ENCODE measurements at places on chromosomes 2 and 18.

DNA sequence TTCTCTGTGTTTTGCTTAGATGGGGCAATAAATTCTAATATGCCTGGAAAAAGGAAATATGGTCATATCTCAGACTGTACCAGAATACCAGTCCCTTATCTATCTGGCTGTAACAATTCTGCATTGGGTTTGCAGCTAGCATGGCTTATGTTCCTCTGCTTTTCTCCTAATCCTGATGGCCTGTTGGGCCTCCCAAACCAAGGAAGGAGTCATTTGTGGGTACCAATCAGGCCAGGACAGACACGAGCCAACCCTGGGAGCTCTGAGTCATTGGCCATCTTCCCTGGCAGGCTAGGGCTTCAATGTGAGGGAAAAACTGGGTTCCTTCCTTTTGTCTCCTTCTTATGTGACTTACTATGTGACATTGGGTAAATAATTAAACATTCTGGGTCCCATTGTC lies 12.0 kb downstream of the SMARCAL1 start:
- DNase-seq: no peak

- no peak for DNase-seq
These were observed 36.7 kb downstream of the GULP1 start for GRCh38 chr2:188328419-188328818.

DNA sequence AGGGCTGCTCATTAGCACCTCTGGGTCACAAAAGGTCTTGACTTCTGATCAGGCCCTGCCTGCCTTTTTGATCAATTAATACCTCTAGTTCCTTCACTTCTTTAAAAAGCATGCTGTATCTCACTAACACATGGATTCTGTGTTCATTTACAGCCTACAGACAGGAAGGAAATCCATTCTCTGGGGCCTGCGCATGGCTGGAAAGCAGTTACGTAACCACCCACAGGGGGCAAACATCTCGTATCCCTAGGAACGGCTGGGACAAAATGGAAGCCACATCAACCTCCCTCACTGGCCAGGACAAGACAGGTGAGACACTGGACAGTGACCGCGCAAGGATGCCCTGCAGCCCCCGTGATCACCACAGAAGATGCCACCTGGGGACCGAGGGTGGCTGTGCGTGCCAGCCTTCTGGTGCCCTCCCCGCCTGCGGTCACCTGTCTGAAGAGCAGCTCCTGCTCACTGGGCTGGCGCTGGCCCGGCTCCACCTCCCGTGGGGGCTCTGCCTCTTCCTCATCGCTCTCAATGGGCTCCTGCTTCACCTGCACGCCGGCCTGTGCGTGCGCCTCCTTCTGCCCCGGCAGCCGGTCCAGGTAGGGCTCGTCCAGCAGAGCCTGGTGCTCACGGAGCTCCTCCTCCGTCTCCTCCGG lies 266.9 kb downstream of the TWIST2 start:
- no peak for DNase-seq

DNA sequence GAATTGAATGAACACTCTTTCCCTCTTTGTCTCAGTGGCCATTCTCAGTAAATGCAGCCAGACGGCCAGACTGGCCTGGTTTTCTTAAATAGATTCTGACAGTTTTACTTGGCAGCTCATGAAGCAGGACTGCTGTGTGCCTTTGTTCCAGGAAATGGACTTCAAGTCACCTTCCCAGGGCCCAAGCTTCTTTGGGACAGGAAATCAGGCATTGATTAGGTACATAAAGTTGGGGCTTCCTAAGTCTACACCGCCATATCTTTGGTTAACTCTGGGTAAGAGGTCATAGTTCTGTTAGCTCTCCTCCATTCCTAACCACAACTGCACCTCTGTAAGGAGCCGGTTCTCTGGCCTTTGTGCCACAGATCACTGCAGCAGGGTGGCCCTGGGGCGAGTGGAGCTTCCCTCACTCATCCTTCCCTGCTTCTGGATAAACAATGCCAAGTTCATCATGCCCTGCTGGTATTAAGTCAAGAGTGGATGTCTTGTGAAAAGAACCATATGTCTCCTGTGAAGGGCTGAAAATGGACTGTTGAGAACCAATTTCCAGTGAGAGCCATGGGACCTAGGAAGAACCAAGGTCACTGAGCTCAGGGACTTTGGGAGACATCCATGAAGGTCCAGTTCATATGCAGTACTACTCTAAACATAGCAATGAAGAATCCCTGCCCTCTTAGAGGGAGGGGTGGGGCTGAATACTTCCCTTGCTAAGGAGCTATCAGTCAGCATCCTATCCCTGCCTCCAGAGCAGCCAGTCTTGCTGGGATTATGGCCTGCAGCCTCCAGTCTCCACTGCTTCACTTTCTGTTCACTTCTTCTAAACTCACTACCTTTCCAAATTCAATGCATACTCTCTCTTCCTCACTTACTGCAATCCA lies 122.6 kb upstream of the XPO1 start:
- DNase-seq: no peak

DNA sequence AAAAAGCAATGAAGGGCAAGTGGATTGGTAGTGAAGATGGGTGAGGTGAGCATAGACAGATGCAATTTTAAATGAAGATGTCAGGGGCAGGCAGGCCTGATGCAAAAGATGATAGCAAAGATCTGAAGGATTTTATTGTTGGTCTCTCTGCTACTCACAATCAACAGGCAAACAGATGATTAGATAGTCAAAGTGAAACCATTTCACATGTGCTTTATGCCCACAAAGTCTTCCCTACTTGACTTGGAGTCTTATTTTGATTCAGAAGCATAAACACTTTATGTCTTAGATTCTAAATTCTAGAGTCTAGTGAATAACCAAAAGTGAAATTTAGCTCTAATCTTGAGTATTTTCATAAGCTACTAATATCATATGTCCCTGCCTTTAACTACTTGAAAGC lies 153.8 kb upstream of the HNRNPA3 start:
- no peak for DNase-seq

- no peak for DNase-seq
These were observed 473.8 kb downstream of the DCC start for GRCh38 chr18:52813635-52814416.

DNA sequence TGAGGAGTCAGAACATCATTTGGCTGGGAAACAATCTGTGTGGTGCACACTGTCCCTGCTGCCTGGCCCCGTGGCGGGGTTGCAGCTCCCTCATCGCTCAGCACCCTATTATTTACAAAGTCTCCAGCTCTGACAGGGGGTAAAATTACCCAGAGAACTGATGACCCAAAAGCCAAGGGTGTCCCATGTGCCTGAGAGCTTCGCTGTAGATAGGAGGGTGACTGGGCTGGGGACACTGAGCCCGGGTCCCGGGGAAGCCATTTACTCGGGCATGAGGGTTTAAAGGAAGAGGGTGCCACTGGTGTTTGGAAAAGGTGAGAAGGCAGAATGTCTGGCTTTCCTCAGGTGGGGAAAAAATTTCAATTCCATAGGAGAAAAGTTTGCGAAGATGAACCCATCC lies 48.2 kb upstream of the EML6 start:
- no peak for DNase-seq

- DNase-seq: no peak
These were observed 7.1 kb downstream of the RTP5 start for GRCh38 chr2:241876528-241877196.

DNA sequence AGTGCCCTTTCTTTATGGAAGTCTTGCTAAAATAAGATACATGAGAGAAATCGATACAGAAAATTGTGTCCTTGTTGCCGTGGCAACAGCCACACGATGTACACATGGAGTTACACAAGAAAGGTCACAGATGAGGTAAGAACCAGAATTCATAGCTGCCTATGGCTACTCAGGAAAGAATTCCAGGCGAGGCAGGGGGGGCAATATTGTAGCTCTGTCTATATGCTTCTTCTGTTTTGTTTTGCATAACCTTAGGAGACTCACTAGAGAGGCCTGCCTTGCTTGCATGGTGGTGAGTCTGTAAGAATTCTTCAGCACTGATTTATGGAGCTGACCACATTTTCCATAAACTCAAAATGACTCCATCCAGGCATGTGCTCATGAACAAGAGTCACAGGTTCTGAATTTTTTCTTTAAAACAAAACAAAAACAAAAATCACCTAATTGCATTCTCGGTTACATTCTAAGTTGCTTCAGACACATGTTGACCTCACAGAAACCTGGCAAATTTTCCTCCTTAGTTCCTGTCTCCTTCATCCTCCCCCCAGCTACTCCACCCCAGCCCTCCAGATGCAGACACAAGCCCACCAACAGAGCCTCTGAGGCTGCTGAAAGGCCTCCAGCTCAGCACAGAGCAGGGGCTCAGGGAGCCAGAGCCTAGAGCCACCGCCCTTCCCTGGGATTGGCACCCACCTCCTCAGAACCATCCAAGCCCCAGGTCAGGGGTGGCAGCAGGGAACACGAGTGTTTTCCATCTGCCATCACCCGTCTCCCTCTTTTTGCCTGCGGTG lies 183.5 kb downstream of the ANTXR1 start:
- no peak for DNase-seq

- peak; percentile 39 for DNase-seq
These were observed 6.9 kb upstream of the PARD3B start for GRCh38 chr2:204538182-204539018.

DNA sequence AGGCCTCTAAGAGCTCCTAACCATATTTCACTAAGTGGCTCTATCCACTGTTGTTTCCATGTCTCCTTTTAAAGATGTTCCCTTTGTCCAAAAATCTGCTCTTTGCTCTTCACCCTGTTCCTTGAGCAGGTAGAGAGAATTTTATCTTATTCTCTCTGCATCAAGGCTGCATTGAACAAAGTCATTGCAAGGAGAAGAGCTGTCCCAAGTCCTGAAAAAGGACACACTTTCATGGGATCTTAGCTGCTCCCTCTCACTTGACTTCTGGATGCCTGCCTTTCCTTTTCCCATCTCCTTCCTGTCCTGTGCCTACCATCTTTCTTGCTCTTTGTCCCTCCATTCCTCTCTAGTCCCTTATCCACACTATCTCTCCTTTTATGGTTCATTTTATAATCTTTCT lies 235.2 kb upstream of the THSD7B start:
- DNase-seq: no peak

DNA sequence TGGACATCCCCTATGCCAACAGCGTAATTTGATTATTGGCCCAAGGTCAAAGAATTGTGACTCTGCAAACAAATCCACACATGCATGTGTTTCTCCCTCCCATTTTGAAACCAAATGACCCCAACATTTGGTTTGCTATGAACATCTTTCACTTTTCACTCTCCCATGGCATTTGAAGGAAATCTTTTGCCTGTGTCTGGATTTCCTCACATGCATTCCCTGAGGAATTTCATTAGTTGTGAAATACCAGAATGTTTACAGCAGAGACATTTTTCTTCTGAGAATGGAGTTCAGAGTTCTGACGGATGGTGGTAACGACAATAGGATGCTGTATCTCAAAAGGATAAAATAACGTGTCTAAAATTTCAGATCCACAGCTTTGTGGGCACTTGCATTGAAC lies 60.3 kb upstream of the LMAN1 start:
- DNase-seq: peak; percentile 23

DNA sequence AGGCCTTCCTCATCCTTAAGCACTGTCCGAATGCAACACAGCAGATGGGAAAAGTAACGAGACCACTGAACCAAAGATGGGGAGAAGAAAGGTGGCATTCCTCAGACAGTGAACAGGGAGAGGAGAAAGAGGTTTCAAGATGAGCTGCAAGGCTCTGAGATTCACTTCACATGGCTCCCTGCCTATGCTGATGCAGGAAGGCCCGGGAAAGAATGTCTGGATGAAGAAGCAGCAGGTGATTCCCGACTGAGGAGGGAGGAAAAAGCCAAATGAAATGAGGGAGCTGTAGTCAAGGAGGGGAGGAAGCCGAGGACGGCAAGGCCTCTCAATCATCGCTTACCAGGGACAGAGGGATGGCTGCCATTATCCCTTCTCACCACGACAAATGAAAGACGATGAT lies 98.5 kb upstream of the BOD1L2 start:
- DNase-seq: no peak

DNA sequence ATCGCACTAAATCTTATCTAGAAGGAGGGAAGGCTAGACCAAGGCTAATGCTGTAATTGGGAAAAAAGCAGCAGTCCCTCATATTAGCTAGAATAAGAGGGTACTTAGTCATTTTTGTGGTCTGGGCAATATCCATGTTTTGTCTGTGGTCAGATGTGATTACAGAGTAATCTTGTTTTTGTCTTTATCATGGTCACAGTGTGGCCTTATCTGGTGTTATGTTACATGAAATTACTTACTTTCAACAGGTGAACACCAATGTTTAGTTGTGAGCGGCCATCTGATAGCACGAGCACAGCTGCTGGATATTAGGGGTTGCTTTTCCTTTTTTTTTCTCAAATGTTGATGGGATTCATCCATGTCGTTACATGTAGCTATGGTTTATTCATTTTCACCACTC lies 23.7 kb upstream of the PLEKHM3 start:
- DNase-seq: no peak

- no peak for DNase-seq
These were observed 60.4 kb downstream of the CIB4 start for GRCh38 chr2:26580751-26581150.

DNA sequence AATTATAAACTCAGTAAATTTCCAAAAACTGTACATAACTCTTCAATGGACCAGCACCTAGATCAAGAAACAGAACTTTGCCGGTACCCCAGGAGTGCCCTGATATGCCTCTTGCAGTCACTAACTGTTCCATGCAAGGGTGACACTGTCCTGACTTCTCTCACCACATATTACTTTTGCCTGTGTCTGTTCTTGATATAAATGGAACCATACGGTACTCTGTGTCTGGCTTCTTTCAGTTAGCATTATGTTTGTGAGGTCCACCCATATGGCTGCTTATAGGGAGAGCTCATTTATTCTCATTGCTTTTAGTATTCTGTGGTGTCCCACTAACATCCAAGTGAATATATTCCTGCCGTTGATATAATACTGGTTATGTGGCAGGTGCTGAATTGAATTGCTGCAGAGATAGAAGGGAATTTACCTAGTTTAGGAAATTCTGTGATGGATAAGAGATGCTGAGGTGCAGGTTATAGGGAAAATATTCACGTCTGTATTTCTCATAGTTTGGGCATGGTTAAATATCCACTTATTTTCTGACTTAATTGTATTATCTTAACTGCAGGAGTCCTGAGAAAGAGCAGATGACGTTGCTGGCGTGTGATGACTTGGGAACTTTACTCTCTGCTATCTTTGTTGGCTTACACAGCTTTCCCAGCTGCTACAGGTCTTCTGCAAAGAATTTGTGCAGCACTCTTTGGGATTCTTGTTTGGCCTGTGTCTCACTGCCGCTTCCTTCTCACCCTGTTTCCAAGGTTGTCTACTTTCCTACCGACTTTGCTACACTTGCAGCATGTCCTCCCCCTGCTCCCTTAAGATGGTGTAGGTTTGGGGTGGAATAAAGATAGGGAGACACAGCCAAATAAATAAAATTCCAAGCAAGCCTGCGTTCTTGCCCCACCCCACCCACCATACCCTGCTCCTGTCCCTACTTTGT lies 107.9 kb downstream of the MAP4K4 start:
- no peak for DNase-seq

DNA sequence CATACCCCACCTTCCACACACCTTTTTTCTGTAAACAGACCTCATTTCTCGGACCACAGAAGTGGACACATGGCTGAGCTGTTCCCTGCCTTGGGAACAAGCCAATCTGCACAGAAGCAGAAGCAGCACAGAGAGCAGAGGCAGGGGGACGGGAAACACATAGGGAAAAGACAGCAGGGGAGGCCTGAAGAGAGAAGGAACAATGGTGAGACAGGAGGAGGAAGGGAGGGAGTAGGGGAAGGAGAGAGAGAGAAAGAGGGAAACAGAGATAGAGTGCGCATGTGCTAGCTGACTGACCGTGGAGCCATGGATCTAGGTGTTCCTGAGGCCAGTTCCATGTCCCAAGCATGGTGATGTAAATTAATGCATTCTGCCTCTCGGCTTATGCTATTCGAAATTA lies 119.7 kb downstream of the NOL10 start:
- no peak for DNase-seq
